ENCODE measurements at places on chromosomes 4 and X.
A peak's percentile ranks its signal among the peaks of the same experiment; 100 is the strongest.

GRCh38 chr4:15042529-15043167 is 40.4 kb downstream of the CPEB2 start:
- no peak for DNase-seq

- DNase-seq = no peak
Measured at GRCh38 chrX:51894697-51895336, 1.4 kb downstream of the MAGED1 start.

DNA sequence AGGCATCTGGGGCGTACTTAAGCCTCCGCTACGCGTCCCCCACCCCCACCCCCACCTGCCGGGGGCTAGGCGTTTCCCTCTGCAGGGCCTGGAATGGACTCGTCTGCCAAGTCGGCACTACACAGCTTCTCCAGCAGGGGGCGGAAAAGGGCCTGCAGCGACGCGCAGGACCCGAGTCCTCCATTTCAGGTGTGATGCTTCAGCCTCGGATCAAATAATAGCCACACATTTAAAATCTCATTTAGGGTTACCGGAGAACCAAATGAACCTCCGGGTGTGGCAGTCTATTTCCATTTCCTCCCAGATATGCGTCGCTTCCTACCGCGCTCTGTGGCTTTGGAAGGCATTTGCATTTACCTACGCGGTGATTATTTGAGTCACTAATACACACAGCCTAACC is 2.9 kb downstream of the PAK3 start:
- peak; percentile 39 for DNase-seq

DNA sequence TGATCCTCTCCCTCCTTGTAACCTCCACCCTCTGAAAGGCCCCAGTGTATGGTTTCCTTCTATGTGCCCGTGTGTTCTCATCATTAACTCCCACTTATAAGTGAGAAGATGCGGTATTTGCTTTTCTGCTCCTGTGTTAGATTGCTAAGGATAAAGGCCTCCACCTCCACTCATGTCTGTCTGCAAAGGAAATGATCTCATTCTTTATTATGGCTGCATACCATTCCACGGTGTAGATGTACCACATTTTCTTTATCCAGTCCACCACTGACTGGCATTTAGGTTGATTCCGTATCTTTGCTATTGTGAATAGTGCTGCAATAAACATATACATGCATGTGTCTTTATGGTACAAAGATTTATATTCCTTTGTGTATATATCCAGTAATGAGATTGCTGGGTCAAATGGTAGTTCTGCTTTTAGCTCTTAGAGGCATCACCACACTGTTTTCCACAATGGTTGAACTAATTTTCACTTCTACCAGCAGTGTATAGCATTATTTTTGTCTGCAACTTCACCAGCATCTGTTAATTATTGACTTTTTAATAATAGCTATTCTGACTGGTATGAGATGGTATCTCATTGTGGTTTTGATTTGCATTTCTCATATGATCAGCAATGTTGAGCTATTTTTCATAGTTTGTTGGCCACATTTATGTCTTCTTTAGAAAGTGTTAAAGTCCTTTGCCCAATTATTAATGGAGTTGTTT is 1030.9 kb downstream of the FSTL5 start:
- DNase-seq = no peak

DNA sequence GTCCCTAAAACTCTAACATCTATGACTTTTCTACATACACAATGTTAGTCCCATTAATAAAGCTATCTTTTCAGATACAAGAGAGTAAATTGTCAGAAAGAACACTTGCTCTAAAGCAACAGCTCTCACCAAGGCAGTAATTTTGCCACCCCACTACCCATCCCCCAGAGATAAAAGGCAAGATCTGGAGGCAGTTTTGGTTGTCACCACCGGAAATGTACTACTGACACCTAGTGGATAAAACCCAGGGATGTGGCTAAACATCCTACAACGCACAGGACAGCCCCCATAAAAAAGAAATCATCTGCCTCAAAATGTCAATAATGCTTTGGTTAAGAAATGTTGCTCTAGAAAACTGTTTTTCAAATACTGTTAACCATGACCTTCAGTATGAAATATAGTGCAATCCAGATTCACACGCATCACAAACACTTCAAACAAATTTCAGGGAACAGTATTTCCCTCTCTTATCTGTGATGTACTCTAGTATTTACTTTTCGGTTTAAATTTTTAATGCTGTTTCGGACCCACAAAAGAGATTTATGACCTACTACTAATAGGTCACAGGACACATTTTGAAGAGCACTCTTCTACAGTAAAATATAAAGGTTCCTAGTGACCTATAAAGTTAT is 5.1 kb downstream of the FBXL5 start:
- no peak for DNase-seq

DNA sequence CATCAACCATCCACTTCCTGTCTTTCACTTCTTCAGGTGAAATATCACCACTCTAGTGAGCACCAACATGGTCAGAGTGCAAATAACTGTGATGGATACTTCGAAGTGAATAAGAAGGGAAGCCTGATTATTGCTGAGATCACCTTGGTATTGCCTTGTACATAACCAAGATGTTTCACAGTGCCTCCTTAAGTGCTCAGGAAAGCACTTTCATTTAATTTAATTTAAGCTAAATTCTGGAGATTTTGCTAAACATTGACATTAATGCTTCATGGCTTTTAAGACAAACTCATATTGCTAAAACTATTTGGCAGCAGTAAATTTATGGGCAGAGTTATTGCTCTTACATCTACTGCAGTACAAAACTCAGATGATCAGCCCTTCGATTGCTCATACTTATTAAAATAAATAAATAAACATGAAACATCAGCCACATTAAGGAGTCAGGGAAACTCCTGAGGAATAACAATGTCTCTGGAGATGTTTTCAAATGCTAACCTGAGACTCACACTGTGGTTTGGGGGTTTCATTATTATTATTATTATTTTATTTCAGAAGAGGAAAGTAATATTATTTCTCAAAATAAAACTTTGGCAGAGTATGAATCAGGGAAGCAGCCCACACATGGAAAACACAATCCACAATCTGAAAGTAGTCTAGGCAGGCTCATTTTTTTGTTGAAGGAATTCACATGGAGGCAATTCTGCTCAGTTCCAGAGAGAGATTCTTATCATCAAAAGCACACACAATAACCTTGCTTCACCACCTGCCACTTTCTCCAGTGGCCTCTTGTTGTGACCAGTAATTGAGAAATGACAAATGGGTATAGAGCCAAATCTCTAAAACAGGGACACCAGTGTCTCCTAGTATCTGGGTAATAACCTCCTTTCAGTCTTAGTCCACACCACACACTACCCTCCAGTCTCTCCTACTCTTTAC is 344.2 kb downstream of the MAPK10 start:
- no peak for DNase-seq

GRCh38 chr4:41454423-41454822 is 83.5 kb upstream of the LIMCH1 start:
- DNase-seq = no peak

GRCh38 chrX:15931362-15931761 is 76.7 kb upstream of the AP1S2 start:
- DNase-seq = no peak

- DNase-seq = no peak
Measured at GRCh38 chr4:110667670-110668069, 44.8 kb upstream of the PITX2 start.

GRCh38 chr4:173314715-173315114 is 19.4 kb downstream of the HMGB2 start:
- no peak for DNase-seq

DNA sequence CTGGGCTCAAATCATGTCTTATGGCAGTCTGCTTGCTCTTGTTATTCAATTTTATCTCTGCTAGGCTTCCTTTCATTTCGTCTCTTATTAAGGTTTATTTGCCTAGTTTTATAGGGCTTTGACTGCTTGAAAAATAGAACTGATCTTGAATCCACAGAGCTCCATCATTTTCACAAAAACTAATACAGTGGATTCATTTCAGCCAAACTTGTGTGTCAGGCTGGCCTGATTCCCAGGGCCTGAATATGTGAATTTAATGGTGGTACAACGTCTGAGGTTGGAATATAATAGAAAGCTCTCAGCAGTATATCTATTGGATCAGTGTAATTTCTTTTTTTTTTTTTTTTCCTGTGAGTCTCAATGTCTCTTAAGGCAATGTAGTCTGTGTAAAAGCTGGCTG is 123.3 kb downstream of the POU4F2 start:
- no peak for DNase-seq

DNA sequence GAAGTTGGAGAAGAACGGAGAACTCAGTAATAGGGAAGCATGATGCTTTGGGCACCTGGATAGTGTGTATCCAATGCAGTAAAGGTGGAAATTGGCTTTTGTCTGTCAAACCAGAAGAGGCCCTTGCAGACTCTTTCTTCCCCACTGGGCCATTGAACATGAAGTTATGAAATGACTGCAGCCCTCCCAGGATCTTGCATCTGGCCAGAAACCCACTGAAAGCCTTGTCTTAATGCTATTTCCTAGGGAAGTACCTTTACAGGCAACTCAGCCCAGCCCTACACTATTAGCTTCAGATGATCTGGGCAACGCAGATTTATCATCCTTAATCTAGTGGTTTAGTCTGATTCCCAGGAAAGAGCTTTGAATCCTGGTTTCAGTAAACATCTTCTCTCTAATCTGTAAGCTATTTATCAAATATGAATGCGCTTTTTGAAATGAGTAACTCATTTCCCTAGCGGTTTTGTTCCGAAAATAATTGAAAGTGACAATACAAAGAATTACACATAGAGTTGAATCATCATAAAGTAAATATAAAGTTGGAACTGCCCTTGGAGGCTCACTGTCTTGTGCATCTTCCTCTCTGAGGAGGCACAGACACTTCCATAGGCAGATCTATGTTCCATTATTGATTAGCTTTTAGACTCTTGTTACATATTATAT is 464.1 kb downstream of the IDS start:
- no peak for DNase-seq

GRCh38 chr4:105815701-105816100 is 79.6 kb upstream of the NPNT start:
- no peak for DNase-seq

DNA sequence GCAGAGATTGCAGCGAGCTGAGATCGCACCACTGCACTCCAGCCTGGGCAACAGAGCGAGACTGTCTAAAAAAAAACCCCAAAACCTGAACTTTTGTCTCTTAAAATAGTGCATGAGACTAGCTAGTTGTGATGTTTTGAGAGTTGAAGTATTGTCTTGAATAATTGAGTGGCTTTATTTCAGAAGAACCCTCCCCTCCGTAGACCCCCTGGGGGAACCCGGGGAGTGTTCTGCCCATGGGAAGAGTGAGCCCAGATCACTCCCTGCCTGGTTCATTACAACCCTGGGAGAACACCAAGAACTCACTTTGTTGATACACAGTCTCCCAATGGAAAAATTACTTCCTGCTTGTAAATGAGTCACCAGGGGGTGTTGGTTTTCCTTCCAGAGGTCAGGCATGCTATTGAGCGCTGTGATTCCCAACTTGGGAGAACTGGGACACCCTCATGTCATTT is 65.3 kb upstream of the SHISA3 start:
- DNase-seq = no peak

DNA sequence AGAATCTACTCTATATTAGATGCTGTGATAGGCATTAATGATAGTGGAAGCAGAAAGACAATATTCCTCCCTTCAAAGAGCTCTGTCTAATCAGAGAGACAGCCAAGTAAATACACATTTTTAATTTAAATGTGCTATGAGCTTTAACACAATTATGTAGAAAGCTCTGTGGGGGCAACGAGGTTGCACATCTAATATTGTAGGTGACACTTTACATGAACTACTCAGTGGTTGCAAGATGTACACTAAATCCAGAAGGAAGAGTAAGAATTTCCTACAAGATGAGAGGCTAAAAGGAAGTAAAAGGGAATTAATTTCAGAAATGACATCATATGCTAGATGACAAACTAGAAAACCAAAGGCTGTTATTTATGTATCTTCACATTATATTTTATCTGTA is 120.9 kb downstream of the SPCS3 start:
- no peak for DNase-seq

GRCh38 chr4:147829401-147830101 is 97.7 kb downstream of the ARHGAP10 start:
- DNase-seq = no peak

DNA sequence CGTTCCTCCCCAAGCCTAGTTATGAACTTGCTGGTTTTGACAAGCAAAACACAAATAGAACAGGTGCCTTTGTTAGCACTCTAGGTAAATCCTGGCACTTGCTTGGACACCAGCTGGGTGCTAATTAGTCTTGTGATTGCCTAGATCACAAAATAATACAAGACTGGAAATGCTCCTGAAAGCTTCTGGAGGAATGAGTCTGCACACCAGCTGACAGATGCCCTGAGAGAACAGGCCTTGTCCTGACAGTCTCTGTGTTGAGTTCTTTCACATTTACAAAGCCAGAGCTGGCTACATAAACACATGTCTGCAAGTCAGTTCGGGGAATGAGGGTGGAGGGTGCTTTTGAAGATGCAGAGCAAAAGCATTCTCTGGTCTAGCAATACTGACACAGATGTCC is 93.8 kb downstream of the ELOVL6 start:
- no peak for DNase-seq

- DNase-seq = no peak
Measured at GRCh38 chrX:32871636-32872035, 339.7 kb downstream of the DMD start.

DNA sequence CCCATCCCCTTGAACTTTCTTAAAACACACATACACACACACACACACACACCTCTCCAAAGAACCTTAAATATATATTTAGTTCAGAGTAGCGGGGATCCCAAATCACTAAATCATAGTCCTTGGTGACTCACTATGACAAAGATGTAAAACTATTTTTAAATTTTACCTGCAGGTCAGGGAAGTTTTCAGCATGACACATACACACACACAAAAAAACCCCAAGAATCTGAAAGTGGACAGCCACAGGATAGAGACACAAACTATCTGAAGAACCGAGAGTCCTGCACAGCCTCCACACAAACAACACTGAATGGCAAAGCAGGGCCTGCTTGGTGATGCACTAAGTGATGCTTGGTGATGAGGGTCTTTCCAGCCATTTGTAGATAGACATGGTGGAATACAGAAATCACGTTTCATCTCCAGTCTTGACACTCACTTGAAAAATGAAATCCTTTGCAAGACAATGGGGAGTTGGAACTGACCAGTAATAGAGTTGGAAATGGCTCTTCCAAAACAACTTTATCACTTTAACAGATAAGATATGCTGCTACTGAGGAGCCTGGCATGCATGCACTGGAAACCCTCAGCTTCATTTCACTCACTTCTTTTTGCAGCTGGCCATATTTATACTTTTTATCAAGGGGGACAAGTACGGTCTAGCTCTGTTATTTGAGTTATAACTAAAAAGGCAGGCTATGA is 307.3 kb downstream of the RAPGEF2 start:
- no peak for DNase-seq

DNA sequence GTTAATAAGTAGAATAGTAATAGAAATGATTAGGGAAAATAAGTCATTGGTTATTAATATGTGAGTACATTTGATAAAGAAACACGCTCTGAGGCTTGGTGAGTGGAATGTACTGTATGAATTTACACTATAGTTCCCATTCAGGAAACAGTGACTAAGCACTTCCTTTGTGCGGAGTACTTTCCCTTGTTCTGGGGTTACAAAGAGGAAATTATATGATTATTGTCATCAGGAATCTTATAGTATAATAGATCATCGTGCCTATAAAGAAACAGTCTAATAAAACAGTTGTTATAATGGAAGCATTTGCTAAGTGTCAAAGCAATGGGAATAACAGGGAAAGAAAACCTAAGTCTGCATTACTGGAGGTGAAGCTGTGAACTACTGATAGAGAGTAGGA is 138.0 kb downstream of the RPA4 start:
- no peak for DNase-seq

Measured in iPS DF 6.9 (cell line).